ENCODE measurements at places on chromosomes 3 and 15.

GRCh38 chr15:92130906-92131305, 262.8 kb upstream of the ST8SIA2 start:
- no peak for DNase-seq

GRCh38 chr3:53303549-53303948, 43.8 kb downstream of the DCP1A start:
- DNase-seq: no peak

DNA sequence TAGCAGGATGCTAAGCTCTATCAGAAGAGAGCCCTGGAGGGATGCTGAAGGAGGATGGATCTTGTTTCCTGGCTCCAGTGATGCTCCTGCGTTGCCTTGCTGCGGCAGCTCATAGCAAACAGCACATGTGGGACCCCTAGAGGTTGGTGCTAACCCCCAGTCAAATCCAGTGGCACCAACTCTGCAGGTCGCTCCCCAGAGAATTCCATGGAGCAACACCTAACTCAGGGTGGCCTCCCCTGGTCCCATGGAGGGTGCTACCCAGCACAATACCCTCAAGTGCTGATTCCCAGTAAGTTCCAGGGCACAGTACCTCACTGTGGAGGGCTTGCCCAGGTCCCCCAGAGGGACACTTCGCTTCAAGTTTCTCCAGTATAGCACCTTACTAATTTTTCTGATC, 231.2 kb downstream of the NEK10 start:
- DNase-seq: no peak

DNA sequence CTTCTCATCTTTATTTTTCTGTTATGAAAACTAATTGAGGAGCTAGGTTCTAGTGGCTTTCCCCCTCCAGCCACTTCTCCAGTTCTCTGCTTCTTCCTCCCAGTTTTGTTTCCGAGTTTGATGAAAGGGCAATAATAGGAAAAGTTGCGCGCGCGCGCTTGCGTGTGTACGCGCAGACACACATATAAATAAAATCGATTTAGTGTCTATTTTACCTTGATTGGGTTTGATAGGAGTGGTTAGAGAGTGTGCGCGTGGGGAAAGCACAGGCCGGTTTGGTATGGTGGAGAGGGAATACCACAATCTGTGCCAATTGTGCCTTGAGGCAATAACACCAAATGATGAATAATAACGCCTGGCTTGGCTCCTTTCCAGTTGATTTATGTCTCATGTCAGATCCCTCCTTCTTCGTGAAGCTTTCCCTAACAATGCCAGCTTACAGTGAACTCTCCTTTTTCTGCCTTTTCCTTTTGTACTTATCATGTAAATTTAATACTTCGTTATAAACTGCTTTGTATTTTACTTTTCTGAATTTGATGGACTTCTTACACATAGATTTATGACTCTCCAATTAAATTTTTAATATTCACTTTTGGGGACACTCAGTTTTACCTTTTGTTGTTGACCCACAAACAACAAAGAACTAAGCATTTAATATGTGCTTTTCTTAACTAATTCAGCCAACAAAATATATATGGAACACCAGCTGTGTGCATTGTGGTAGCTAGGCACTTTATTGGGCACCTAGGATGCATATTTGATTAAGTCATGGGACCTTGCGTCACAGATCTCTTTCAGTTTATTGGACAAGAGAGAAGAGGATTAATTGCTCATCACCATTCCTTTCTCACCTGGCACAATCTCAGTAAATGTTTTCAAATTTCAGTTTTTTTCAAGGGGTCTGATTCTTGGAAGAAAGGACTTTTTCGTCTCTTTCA, 1.7 kb downstream of the TIPARP start:
- DNase-seq: no peak

DNA sequence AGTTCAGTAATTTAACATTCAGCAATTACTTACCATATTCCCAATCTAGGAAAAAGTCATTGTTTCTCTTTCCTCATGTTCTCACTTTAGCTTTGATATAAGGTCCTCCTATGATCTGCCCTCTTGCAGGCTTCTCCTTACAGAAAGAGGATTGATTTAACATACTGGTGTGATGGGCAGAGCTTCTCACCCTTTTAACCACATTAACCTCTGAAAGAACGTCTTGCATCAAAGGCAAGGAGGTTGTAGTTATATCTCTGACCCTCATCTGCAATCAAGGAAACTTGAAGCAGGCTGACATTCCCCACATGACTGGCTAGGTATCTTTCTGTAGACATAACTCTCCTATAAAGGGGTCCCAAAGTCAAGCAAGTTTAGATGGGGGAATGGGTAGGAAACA, 39.5 kb downstream of the BTLA start:
- DNase-seq: peak; percentile 81

DNA sequence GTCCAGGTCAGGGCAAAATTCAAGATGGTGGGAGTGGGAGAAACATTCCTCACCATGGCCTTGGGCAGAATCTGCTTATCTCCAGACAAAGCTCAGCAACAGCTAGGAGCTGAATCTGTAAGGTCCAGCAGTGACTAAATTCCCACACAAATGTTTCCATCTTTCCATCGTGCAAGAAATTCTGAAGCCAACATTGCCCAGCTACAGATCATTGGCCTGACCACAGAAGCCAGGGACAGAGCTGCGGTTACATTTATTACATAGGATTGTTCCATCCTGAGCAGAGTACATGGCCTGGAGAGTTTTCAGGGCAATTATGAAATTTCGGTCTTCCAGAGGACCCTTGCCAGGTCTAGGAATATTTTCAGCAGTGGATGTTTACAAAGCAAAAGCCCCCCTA, 100.3 kb downstream of the LIPC start:
- no peak for DNase-seq

DNA sequence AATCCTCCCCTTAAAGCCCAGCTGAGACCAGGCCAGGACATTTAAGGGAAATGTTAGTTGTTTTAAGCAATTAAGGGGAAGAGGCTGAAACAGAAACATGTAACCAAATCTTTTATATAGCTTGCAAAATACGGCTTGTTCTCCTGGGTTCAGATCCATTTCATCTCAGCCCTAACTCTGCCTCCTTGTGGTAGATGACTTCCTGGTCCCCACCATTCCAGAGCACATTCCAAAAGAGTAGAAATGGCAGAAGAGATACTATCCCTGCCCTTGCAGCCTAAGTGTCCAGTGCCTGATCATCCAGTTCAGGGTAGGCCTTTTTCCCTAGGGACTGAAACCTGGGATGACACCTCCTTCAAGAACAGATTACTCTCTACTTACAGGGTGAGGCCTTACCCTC, 266.2 kb upstream of the VEPH1 start:
- no peak for DNase-seq

DNA sequence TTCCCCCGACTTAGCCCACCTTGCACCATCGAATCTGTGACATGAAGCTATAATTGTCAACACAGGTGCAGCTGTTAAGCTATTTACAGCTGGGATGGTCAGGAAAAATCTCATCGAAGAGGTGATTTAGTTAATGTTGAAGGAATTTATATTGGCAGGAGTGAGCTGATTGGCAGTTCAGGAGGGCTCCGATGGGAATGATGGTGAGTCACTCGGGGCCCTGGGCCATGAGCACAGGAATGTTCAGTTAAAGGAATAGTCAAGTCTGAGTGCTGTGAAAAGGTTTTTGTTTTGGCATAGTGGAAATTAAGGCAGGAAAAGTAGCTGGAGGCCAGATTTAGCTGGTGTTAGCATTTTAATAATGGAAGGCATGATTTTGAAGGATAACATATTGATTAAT, 95.7 kb downstream of the OXSM start:
- no peak for DNase-seq

DNA sequence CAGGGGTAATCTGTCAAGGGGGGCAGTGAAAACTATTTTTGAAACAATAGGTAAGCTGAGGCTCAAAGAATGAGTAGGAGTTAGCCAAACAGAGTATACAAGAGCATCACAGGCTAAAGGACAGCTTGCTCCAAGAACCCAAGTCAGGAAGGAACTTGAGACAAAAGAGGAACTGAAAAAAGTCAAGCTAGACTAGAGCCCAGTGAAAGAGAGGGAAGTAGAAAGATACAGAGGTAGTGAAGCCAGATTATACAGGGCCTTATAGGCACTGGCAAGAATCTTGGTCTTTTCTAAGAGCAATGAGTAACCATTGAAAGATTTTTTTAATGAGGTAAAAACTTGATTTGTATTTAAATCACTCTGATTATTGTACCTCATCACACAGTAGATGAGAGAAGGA, 69.9 kb downstream of the FILIP1L start:
- peak; percentile 67 for DNase-seq

GRCh38 chr3:158918008-158918407, 116.2 kb downstream of the MFSD1 start:
- DNase-seq: no peak

DNA sequence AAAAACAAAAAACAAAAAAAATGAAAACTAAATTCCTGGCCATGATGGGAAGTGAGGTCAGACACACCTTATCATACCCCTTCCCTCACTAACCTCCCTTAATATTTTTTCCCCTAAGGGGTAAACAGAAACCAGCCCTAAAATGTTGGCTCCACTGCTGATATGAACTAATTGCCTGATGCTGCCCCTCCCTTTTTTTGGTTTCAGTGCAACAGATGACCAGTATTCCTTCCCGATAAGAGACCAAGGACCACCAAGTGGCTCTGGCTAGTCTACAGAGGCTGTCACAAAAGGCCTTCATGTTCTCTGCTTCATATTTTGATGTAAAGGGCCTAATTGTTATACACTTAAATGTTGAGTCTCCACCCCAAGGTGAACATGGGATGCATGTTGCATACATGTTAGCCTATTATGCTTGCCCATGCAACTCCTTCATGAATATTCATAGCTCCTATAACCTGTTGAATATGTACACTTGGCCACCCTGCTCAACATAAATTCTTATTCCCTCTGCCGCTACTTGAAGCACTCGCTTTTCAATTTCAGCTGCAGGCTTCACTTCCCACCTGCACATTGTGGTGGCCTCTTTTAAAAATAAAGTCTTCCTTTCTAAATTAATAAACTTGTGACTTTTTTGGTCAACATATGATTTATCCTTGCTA, 12.3 kb upstream of the STAC start:
- no peak for DNase-seq

DNA sequence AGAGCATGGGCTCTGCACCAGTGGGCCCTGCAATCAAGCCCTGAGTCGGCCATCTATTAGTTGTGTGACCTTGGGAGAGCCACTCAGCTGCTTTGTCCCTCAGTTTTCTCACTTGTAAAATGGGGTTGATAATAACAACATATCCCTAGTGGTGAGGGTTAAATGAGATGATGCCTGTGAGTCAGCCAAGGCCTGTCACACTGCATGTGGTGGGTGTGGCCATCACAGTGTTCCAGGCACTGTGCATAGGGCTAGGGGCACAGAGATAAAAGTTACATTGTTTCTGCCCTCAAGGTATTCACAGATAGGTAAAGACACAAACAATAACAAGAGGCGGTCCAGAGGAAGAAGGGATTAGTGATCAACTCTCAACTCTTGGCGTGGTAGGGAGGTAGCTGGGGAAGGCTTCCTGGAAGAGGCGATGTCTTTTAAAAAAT, 19.5 kb downstream of the SMAD6 start:
- no peak for DNase-seq

DNA sequence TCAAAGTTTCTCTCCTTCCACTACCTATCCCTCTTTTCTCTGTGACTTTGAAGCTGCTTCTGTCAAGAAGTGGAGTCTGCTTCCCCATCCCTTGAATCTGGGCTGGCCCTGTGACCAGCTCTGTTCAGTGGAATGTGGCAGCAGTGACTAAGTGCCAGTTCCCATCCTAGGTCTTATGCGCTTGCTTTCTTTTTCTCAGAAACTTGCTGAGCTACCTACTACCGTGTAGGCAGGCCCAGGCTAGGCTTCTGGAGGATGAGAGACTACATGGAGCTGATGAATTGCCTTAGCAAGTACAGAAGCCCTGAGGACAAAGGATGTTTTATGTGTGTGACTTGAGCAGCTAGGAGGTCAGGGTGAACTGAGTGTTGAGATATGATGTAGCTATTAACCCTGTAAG, 123.2 kb downstream of the PDCD6IP start:
- DNase-seq: no peak

- DNase-seq: no peak
Measured at GRCh38 chr3:10941972-10942371, 50.6 kb upstream of the SLC6A1 start.

DNA sequence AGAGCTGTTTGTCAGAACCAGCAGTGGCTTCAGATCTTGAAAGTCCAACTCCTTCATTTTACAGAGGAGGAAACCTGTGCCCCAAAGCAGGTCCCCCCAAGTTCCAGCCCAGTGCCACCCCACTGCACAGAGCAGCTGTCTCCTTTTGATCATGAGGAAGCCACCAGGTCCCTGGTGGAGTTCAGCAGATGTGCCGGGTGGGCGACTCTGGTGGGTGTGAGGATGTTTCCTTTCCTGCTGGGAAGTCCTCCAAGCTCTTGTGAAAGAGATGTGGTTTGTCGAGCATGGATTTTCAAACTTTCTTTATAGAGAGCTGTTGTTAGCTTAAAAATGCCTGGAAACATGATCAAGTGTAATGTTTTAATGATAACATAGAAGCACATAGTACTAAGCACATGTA, 52.0 kb downstream of the SMAD3 start:
- DNase-seq: no peak

GRCh38 chr15:40037721-40038120, 1.3 kb downstream of the SRP14 start:
- DNase-seq: no peak

DNA sequence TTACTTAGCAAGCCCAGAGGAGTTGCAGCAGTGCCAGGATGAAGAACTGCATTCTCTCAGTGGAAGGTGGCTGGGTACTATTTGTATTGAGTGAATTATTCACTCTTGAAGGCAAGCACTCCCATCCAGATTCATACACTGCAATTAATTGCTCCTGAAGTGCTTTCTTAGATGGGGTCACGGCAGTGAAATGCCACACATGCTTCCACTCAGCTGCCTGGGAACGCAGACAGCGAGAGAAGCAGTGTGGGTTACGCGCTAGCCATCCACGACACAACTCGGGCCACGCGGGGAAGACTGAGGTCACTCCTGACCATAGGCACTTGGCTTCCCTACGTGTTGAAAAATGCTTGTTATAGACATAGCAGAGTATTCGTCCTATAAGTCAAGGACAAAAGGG, 30.8 kb upstream of the LMCD1 start:
- DNase-seq: no peak

- no peak for DNase-seq
Measured at GRCh38 chr3:84082726-84083125, 876.1 kb upstream of the CADM2 start.

- DNase-seq: no peak
Measured at GRCh38 chr15:49060710-49061495, 14.7 kb upstream of the SECISBP2L start.

- no peak for DNase-seq
Measured at GRCh38 chr3:46889381-46890110, 12.0 kb downstream of the PTH1R start.

- no peak for DNase-seq
Measured at GRCh38 chr3:17935222-17935621, 192.8 kb upstream of the TBC1D5 start.

DNA sequence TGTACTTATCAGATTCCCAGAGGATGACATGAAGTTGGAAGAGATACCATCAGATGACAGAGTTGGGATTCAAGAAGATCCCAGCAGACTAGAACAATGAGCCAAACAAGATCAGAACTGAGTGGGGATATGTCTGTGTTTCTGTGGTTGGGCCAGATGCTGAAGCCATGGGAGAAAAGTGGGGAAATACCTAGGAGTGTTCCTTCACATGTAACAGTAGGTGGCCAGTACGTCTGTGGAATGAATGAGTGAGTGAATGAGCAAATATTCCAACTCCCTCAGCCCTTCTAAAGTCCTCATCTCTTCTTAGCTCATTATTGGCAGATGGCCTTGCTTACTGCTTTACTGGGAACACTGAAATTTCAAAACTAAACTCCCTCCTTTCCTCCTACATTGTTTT, 32.2 kb upstream of the GREM1 start:
- no peak for DNase-seq

All from GM12878 (cell line).